ENCODE measurements at places on chromosomes 4 and X.

- DNase-seq: no peak
- H3K4me1 ChIP-seq: no peaks in the 10 kb centered on the region
- no peak overlapping the region for H3K27ac ChIP-seq
- H3K4me3 ChIP-seq: no peak overlapping the region
Observed at GRCh38 chr4:39256436-39256835, 74.1 kb downstream of the WDR19 start.

DNA sequence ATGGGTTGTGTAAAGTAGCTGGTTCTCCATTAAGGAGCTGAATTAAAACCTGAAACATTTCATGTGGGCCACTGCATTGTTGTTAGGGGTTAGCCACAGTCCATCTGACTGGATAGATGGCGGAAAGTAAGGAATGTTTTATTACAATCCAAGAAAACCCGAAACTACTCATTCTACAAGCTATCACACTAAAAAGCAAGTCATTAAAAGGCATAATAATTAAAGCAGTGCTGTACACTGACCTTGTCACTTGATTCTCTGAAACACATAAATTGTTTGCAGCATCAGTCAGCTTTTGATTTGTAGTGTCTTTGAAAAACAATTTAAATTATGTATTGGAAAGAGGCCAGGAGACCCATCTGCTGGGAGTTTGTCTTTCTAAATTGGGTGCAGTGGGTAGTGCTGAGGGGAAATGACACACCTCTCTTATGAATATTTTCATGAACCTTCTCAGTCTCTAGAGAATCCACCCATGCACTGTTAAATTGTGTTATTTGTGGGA lies 75.7 kb upstream of the ANK2 start:
- H3K4me3 ChIP-seq: no peak overlapping the region
- no peaks in the 10 kb centered on the region for H3K27me3 ChIP-seq
- H3K27ac ChIP-seq: no peak overlapping the region
- no peaks in the 10 kb centered on the region for H3K36me3 ChIP-seq

- H3K27me3 ChIP-seq: no peaks in the 10 kb centered on the region
- DNase-seq: peak; percentile 56
- H3K4me3 ChIP-seq: no peak overlapping the region
- no peaks in the 10 kb centered on the region for H3K4me1 ChIP-seq
- no peaks in the 10 kb centered on the region for H3K36me3 ChIP-seq
Observed at GRCh38 chrX:135596495-135596894, 76.0 kb downstream of the INTS6L start.

DNA sequence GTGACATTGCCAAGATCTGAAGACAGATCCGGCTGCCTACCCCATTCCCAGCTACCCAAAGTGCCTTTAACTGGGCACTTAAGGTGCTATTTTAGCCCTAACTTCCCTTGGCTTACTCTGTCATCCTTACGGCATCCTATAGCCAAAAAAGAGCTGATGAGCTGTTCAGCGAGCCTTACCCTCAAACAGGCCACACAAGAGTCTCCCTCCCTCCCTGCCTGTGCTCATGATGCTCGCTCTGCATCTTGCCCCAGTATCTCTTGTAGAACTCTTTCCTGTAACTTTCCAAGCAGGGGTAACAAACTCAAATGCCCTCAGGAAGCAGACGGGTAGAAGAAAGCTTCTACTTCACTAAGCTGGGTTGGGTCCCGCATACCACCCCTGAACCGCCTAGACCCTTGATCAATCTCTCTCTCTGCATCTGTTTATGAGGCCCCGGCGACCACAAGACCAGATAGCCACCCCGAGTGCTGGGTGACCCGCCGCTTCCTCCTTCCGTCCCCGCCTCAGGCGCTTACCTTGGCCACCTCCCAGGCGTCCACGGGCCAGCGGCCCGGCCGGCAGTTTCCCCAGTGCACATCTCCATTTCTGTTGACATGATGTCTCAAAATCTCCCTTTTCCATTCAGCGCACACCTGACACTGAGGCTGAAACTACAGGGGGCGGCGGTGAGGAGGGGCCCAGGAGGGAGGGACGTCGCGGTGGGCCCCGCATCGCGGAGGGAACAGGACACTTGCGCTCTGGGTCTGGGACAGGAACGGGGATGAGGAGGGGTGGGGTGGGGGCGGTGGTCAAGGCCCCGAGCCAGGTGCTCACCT lies 663 bp downstream of the CXorf38 start:
- H3K4me1 ChIP-seq: peaks cover 4% of the 10 kb centered on the region
- peak overlapping the region; percentile 50 for H3K4me3 ChIP-seq
- peak; percentile 30 for DNase-seq
- H3K27ac ChIP-seq: peak overlapping the region; percentile 84

- H3K4me1 ChIP-seq: peaks cover 27% of the 10 kb centered on the region
- H3K36me3 ChIP-seq: no peaks in the 10 kb centered on the region
- DNase-seq: peak; percentile 65
- no peaks in the 10 kb centered on the region for H3K27me3 ChIP-seq
- peak overlapping the region; percentile 94 for H3K27ac ChIP-seq
Observed at GRCh38 chr4:89123451-89123851, 12.1 kb downstream of the TIGD2 start.

DNA sequence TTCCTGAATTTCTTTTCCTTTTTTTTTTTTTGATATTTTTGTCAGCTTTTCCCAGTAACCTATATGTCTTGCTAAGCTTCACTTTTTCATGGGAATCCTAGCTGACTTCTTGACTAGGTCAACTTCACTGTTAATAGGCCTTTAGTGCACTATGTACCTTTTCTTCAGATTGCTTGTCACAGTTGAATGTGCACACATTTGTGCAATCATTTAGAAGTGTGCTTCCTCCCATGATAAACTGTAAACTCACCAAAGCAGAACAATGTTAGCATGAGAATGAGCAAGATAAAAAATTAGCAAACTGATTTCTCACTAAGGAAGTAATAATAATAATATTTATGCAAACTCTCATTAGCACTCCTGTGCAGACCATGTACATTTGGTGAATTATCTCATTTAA lies 173.2 kb downstream of the PABPC4L start:
- no peak overlapping the region for H3K4me3 ChIP-seq
- DNase-seq: no peak
- no peaks in the 10 kb centered on the region for H3K4me1 ChIP-seq
- H3K27me3 ChIP-seq: no peaks in the 10 kb centered on the region

GRCh38 chr4:4888695-4889094 lies 29.2 kb downstream of the MSX1 start:
- peaks cover 20% of the 10 kb centered on the region for H3K27me3 ChIP-seq
- no peak for DNase-seq
- H3K4me3 ChIP-seq: no peak overlapping the region
- no peak overlapping the region for H3K27ac ChIP-seq
- no peaks in the 10 kb centered on the region for H3K4me1 ChIP-seq

GRCh38 chr4:147015491-147015890 lies 69.8 kb upstream of the TTC29 start:
- H3K27ac ChIP-seq: peak overlapping the region; percentile 33
- H3K27me3 ChIP-seq: no peaks in the 10 kb centered on the region
- H3K4me3 ChIP-seq: no peak overlapping the region
- no peaks in the 10 kb centered on the region for H3K36me3 ChIP-seq

- no peaks in the 10 kb centered on the region for H3K4me1 ChIP-seq
- H3K4me3 ChIP-seq: peak within 1 kb of the TSS; percentile 63
Observed at GRCh38 chrX:48574270-48575266, at the start of gene RBM3. TSS of gene RBM3 (plus strand) at chrX:48574484. CDS start at chrX:48575181, 697 bp downstream.

DNA sequence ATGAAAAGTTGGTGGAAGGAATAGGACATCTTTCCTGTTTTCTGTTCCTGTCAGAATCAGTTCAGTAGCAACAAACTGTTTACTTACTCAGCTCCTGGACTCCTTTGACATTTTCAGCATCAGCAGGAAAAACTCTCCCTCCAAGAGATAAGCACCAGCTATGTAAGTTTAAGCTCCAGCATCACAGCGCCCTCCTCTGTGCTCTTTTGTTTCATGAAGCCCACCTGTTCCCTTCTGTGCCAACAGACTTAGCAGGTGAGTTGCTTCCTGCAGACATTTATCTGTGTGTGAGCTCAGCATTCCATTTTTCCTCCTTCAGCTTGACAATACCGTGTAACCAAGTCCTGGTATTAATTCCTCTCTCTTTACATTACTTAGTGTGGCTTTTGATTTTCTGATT lies 644.1 kb upstream of the AGA start:
- H3K4me3 ChIP-seq: no peak overlapping the region
- no peak overlapping the region for H3K27ac ChIP-seq
- no peaks in the 10 kb centered on the region for H3K36me3 ChIP-seq
- no peaks in the 10 kb centered on the region for H3K27me3 ChIP-seq

DNA sequence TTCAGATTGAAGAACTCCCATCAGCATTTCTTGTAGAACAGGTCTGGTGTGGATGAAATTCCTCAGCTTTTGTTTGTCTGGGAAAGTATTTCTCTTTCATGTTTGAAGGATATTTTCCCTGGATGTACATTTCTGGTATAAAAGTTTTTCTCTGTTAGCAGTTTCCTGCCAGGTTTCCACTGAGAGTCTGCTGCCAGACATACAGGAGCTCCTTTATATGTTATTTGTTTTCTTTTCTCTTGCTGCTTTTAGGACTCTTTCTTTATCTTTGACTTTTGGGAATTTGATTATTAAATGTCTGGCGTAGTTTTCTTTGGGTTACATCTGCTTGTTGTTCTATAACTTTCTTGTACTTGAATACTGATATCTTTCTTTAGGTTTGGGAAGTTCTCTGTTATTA lies 486.5 kb downstream of the ARAP2 start:
- H3K27ac ChIP-seq: no peak overlapping the region
- DNase-seq: no peak
- no peaks in the 10 kb centered on the region for H3K36me3 ChIP-seq
- no peaks in the 10 kb centered on the region for H3K4me1 ChIP-seq
- H3K4me3 ChIP-seq: no peak overlapping the region

DNA sequence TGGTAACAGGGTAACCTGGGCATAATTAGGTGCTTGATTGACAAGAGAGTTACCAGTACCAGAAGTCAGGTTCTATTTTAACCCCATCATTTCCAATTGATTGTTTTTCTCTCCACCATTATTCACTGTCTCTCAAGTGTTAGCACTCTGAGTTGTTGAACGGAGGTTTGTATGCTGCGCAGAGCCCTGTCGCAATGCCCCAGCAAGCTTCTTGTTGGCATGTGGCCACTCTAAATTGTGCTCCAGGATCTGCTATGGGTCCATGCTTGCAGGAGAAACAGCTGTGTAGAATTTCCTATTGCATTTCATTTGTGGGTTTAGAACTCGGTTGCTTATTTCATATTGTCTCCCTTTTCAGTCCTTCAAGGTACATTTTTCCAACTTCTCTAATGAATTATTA lies 98.2 kb downstream of the KLHL8 start:
- no peak overlapping the region for H3K27ac ChIP-seq
- H3K36me3 ChIP-seq: no peaks in the 10 kb centered on the region
- no peak overlapping the region for H3K4me3 ChIP-seq
- no peaks in the 10 kb centered on the region for H3K27me3 ChIP-seq

GRCh38 chr4:111064342-111064993 lies 441.6 kb upstream of the PITX2 start:
- H3K27me3 ChIP-seq: no peaks in the 10 kb centered on the region
- H3K27ac ChIP-seq: no peak overlapping the region
- DNase-seq: no peak
- no peaks in the 10 kb centered on the region for H3K4me1 ChIP-seq

GRCh38 chr4:33914386-33914785 lies 2329.9 kb downstream of the ARAP2 start:
- H3K36me3 ChIP-seq: no peaks in the 10 kb centered on the region
- no peak for DNase-seq
- H3K27me3 ChIP-seq: no peaks in the 10 kb centered on the region

GRCh38 chr4:70704215-70704930 lies 16.0 kb downstream of the UTP3 start:
- peak overlapping the region; percentile 94 for H3K27ac ChIP-seq
- DNase-seq: peak; percentile 95
- H3K27me3 ChIP-seq: no peaks in the 10 kb centered on the region

GRCh38 chrX:41384051-41384705 lies 50.2 kb downstream of the DDX3X start:
- no peaks in the 10 kb centered on the region for H3K27me3 ChIP-seq
- no peaks in the 10 kb centered on the region for H3K36me3 ChIP-seq
- peaks cover 3% of the 10 kb centered on the region for H3K4me1 ChIP-seq
- no peak overlapping the region for H3K4me3 ChIP-seq
- H3K27ac ChIP-seq: peak overlapping the region; percentile 89

DNA sequence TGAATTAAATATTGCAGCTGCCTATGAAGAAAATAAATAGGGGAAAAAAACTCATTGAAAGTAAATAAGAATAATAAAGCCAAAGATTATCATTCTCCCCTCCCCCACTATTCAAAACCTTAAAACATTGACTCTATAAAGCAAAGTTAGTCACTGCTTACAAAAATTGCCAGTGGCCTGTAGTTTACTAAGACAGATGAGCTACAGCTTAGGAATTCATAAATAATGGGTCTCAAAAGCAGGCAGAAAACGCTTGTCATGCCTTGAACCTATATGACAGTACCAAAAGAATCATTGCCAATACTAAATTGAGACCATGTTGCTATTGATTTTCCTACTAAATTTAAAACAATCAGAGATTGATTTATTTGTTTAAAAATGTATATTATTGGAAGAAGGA lies 78.9 kb downstream of the SLC10A7 start:
- no peak overlapping the region for H3K27ac ChIP-seq
- H3K36me3 ChIP-seq: no peaks in the 10 kb centered on the region
- no peak for DNase-seq
- H3K4me1 ChIP-seq: no peaks in the 10 kb centered on the region

GRCh38 chrX:132094164-132094563 lies 33.7 kb downstream of the FRMD7 start:
- H3K36me3 ChIP-seq: no peaks in the 10 kb centered on the region
- H3K27ac ChIP-seq: no peak overlapping the region
- no peak for DNase-seq
- H3K27me3 ChIP-seq: no peaks in the 10 kb centered on the region

DNA sequence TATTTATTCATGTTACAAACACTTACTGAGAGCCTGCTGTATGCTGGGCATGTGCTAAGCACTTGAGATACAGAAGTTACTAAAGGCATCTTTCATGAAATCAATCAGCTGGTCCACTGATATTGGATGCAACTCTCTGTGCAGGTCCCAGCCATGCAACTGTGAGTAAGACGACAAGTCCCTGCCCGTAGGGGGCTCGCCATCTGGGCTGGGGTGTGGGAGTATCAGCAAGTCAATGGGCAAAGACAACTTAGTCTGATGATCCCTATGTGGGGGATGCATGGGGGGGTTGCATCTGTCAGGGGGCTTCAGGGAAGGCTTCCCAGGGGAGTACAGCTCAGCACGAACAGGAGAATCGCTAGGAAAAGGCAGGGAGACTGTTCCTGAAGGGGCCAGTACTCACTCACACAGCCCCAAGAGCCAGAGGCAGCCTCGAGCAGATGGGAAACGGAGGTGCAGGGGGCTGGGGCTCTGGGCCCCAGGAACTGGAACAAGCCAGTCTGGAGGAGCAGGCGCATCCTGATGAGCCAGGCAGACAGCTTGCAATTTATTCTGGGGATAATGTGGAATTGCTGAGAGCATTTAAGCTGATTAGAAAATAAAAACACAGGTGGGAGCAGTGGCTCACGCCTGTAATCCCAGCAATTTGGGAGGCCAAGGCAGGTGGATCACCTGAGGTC lies 40.2 kb downstream of the CRMP1 start:
- H3K4me3 ChIP-seq: no peak overlapping the region
- H3K4me1 ChIP-seq: no peaks in the 10 kb centered on the region
- no peaks in the 10 kb centered on the region for H3K27me3 ChIP-seq

GRCh38 chrX:118751950-118752783 lies 24.8 kb downstream of the IL13RA1 start:
- no peak overlapping the region for H3K27ac ChIP-seq
- no peaks in the 10 kb centered on the region for H3K4me1 ChIP-seq
- H3K4me3 ChIP-seq: no peak overlapping the region
- H3K36me3 ChIP-seq: no peaks in the 10 kb centered on the region
- DNase-seq: no peak
- H3K27me3 ChIP-seq: no peaks in the 10 kb centered on the region

Data from hepatocyte (in vitro differentiated cells).